Small intestine (tissue), 16 donors: ENCODE measurements at places on chromosomes 12 and 14. TPM values are rescaled to one million over a fixed set of nuclear protein-coding genes. Genes with fewer than 3 reads are reported as not detected.

LBHD2 gene
- polyA plus RNA-seq = not detected

DNA sequence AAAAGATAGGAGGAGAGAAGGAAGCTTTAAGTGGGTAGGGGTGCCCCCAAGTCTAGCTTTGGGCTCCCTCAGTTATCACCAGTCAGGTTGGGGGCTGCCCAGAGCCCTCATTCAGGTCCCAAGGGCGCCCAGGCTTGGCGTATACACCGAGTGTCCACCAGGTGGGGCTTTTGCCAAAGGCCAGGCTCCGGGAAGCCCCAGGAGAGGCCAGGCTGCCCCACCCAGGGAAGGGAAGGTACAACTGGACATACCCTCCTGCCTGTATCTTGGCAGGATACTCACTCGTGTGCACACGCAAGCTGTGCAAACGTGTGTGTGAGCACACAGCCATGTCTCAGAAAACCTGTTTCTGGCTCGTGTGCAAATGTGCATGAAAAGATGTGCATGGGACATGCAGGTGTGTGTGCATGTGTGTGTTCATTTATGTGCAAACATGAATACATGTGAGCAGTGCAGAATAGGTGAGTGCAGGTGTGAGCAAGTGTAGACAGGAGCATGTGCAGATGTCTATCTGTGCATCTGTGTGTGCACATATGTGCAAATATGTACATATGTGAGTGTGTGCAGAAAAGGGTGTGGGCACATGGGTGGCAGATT, 103.9 kb upstream of the MYL2 start:
- H3K4me1 ChIP-seq = no peaks in the 10 kb centered on the region
- H3K36me3 ChIP-seq = no peaks in the 10 kb centered on the region
- H3K4me3 ChIP-seq = no peak overlapping the region
- peak; percentile 54 for DNase-seq
- no peak overlapping the region for H3K27ac ChIP-seq

- no peak for DNase-seq
- no peaks in the 10 kb centered on the region for H3K4me1 ChIP-seq
- H3K36me3 ChIP-seq = no peaks in the 10 kb centered on the region
- no peak overlapping the region for H3K4me3 ChIP-seq
Measured at GRCh38 chr14:52075371-52075770, 6.5 kb upstream of the NID2 start.

- H3K36me3 ChIP-seq = no peaks in the 10 kb centered on the region
- no peaks in the 10 kb centered on the region for H3K27me3 ChIP-seq
- peak overlapping the region; percentile 95 for H3K4me3 ChIP-seq
- peak; percentile 33 for DNase-seq
- H3K4me1 ChIP-seq = peaks cover 3% of the 10 kb centered on the region
Measured at GRCh38 chr12:51217133-51217967, 512 bp downstream of the POU6F1 start.

DNA sequence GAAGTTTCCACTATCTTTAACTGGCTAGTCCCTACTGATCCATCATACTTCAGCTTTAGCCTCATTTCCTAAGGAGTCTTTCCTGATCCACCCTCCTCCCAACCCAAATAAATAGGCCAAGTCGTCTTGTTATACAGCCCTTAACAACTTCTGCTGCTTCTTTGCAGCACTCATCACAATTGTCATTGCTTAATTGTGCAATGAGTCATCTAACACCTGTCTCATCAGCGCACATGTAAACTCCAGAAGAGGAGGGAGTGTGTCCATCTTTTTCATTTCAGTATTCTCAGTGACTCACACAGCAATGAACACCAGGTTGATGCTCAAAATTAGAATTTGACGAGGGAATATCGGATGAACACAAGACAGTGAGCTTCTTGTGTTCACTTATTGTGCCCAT, 87.3 kb downstream of the SUDS3 start:
- DNase-seq = peak; percentile 0
- no peak overlapping the region for H3K4me3 ChIP-seq
- no peak overlapping the region for H3K27ac ChIP-seq
